Glutamatergic neuron (in vitro differentiated cells): ENCODE measurements at places on chromosomes 4 and X.

DNA sequence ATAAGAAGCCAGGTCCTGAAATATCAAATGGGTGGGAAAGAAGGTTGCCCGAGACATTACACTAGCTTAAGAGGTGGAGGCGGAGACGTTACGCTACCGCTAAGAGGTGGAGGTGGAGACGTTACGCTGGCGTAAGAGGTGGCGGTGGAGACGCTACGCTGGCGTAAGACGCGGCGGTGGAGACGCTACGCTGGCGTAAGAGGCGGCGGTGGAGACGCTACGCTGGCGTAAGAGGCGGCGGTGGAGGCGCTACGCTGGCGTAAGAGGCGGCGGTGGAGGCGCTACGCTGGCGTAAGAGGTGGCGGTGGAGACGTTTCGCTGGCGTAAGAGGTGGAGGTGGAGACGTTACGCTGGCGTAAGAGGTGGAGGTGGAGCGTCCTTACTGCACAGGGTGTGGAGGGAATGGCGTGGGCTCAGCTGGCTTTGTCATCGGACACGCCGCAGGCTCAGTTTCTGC, 12.8 kb downstream of the CYP4V2 start:
- peaks cover 7% of the 10 kb centered on the region for H3K36me3 ChIP-seq
- no peak overlapping the region for H3K4me3 ChIP-seq
- no peak for DNase-seq
- H3K4me1 ChIP-seq: peaks cover 3% of the 10 kb centered on the region
- H3K27ac ChIP-seq: no peak overlapping the region

GRCh38 chrX:71846429-71846828, 64.2 kb upstream of the NHSL2 start:
- no peak for DNase-seq
- H3K36me3 ChIP-seq: no peaks in the 10 kb centered on the region
- no peak overlapping the region for H3K4me3 ChIP-seq
- H3K4me1 ChIP-seq: no peaks in the 10 kb centered on the region
- no peak overlapping the region for H3K27ac ChIP-seq

DNA sequence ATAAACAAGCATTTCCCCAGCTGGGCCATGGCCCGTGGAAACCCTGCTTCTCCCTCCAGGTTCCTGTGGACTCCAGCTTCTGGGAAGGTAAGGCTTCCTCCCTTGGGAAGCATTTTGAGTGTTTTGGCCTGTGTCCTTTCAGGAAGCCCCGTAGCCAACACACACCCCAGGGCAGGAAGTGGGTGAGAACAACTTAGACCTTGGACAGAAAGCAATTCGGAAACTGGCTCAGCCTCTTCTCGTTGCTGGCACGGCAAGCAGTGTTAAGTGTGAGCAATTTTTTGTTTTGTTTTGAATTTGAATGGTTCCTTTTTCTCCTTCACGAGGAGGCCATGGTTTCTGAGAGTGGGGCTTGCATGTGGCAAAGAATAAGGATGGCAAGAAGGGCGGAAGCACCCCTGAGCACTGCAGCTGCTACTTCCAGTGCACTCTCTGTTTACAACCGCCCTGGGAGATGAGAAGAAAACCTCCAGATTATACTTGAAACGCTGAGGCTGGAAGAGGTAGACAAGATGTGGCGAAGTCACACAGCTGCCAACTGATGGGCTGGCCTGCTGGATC, 14.1 kb upstream of the CYTL1 start:
- H3K4me1 ChIP-seq: peaks cover 8% of the 10 kb centered on the region
- no peak overlapping the region for H3K27ac ChIP-seq
- no peaks in the 10 kb centered on the region for H3K36me3 ChIP-seq
- peaks cover 4% of the 10 kb centered on the region for H3K27me3 ChIP-seq
- no peak overlapping the region for H3K4me3 ChIP-seq

DNA sequence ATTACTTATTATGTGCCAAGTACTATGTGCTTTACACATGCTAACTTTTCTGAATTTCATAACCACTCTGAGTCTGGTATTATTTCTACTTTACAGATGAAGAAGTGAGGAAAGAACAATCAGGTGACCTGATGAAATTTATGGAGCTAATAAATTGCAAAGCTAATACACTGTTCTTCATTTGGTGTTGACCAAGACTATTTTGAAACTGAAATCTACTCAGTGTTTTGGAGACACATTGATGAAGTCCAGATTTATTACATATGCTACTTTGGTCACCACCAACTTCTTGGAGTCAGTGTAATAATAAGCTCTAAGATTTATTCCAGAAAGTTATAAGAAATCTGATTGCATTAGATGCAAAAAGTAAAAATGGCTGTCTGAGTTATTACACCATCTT, 637.9 kb downstream of the FAT4 start:
- DNase-seq: no peak
- no peak overlapping the region for H3K27ac ChIP-seq
- H3K4me3 ChIP-seq: no peak overlapping the region
- H3K36me3 ChIP-seq: no peaks in the 10 kb centered on the region

DNA sequence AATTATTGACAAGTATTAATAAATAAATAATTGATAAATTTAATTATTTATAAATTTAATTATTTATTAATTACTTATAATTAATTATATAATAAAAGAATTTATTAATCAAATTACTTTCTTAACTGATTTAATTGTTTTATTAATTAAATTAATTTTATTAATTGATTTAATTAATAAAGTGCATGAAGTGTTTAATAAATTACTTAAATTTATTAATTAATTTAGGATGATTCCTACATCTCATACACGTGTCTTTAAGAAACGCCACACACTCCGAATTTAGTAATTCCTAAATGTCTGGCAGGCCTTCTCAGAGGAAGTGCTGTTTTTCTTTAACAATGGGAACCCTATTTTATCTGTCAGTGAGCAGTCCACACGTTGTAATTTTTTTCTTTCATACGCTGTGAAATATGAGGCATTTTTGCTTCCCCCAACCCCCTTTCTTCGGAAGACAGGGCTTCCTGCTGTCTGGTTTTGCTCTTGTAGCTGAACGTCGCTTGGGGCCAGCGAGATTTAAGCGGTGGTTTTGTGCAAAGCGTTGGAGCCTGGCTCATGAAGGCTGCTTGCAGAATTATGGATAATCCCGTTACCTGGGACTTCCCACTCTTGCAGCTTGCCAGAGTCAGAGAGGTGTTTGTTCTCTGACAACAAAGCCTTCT, 46.8 kb downstream of the CRLF2 start:
- no peak overlapping the region for H3K4me3 ChIP-seq
- no peaks in the 10 kb centered on the region for H3K4me1 ChIP-seq
- peaks cover 1% of the 10 kb centered on the region for H3K27me3 ChIP-seq
- H3K27ac ChIP-seq: no peak overlapping the region

GRCh38 chr4:37816719-37817118, 9.8 kb upstream of the PGM2 start:
- peaks cover 12% of the 10 kb centered on the region for H3K27me3 ChIP-seq
- no peak overlapping the region for H3K4me3 ChIP-seq
- no peak overlapping the region for H3K27ac ChIP-seq
- no peaks in the 10 kb centered on the region for H3K4me1 ChIP-seq

DNA sequence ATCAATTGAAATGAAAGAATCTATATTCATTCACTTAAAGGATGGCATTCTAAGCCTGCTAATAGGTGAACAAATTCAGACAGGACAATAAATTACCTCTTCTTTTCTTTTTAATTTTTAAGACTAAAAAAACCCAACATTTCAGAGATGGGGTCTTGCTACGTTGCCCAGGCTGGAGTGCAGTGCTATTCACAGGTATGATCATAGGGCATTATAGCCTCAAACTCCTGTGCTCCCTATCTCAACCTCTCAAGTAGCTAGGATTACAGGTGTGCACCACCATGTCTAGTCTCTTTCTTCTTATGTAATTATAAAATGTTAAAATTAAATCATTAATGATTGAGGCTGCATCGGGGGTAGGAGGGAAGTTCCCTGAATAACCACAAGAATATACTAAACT, 52.5 kb upstream of the PDLIM5 start:
- peaks cover 18% of the 10 kb centered on the region for H3K4me1 ChIP-seq
- H3K4me3 ChIP-seq: no peak overlapping the region
- peaks cover 6% of the 10 kb centered on the region for H3K36me3 ChIP-seq
- no peak overlapping the region for H3K27ac ChIP-seq
- no peaks in the 10 kb centered on the region for H3K27me3 ChIP-seq

DNA sequence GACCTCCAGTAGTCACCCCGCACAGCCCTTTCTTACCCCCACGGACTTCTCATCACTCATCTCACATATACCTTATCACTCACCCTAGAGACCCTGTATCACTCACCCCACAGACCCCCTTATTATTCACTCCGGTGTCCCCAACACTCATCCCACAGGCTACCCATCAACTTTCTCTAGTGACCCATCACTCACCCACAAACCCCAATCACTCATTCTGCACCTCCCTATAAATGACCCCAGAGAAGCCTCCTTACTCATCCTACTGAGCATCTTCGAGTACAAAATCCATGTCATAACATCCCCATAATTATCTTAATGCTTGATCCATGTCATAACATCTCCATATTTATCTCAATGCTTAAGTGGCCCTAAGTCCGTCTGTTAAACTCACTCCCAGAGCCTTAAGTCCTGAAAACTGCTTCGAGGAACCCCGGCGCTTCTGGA, 934 bp downstream of the ZNF41 start:
- peaks cover 12% of the 10 kb centered on the region for H3K4me1 ChIP-seq
- peak overlapping the region; percentile 59 for H3K27ac ChIP-seq
- DNase-seq: no peak

DNA sequence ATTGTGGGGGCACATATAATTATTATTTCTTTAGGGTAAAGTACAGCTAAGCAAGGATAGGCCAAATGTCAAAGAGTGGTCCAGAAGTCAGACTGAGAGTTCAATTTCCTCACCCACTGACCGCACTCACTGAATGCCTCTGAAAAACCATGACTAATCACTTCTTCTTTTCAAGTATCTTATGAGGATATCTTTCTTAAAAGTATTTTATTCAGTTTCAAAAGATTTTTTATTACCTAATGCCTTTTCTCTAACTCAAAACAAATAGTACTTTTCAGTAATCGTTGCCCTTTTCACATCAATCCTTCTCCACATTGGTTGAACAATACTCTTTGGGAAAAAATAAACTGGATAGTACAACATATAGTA, 61.7 kb upstream of the CAMK2D start:
- H3K4me3 ChIP-seq: no peak overlapping the region
- H3K4me1 ChIP-seq: no peaks in the 10 kb centered on the region
- H3K36me3 ChIP-seq: no peaks in the 10 kb centered on the region
- H3K27me3 ChIP-seq: peaks cover 2% of the 10 kb centered on the region

GRCh38 chrX:155767876-155768769, 113.0 kb upstream of the VAMP7 start:
- H3K27ac ChIP-seq: peak overlapping the region; percentile 35
- no peaks in the 10 kb centered on the region for H3K36me3 ChIP-seq
- H3K4me3 ChIP-seq: peak overlapping the region; percentile 88
- H3K4me1 ChIP-seq: no peaks in the 10 kb centered on the region

DNA sequence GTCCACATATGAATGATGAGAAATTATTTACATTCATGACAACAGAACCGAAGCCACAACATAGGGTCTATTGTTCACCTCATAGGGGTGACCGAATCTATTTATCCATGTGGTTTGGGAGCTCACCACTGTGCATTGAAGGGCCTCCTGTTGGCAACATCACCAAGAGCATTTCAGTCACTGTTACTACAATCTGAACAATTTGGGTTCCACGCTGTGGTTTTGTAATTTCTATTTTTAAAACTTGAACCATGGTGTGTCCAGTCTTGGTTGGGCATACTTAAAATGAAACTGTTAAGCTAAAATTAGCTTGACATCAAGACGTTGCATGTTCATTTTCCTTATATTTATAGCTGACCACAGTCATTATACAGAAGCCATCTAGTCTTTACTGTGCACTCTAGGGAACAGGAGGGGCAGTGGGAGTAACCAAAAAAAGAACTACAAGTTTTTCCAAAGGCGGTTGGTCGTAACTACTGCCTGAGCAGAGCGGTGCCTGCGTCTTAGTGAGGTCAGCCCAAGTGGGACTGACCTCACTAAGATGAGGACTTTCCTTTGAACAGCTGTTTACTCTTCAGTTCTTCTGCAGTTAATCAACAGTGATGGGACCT, 192.1 kb downstream of the SPRY1 start:
- H3K27me3 ChIP-seq: no peaks in the 10 kb centered on the region
- no peak overlapping the region for H3K27ac ChIP-seq
- DNase-seq: no peak

GRCh38 chr4:52317361-52317879, 266.3 kb downstream of the SPATA18 start:
- DNase-seq: no peak
- H3K36me3 ChIP-seq: peaks cover 4% of the 10 kb centered on the region
- H3K27me3 ChIP-seq: peaks cover 2% of the 10 kb centered on the region
- H3K4me3 ChIP-seq: no peak overlapping the region
- H3K4me1 ChIP-seq: no peaks in the 10 kb centered on the region
- no peak overlapping the region for H3K27ac ChIP-seq

- no peak for DNase-seq
- no peak overlapping the region for H3K27ac ChIP-seq
- H3K36me3 ChIP-seq: no peaks in the 10 kb centered on the region
- H3K4me3 ChIP-seq: no peak overlapping the region
- peaks cover 2% of the 10 kb centered on the region for H3K4me1 ChIP-seq
Measured at GRCh38 chrX:110409925-110410324, 51.3 kb downstream of the RTL9 start.

DNA sequence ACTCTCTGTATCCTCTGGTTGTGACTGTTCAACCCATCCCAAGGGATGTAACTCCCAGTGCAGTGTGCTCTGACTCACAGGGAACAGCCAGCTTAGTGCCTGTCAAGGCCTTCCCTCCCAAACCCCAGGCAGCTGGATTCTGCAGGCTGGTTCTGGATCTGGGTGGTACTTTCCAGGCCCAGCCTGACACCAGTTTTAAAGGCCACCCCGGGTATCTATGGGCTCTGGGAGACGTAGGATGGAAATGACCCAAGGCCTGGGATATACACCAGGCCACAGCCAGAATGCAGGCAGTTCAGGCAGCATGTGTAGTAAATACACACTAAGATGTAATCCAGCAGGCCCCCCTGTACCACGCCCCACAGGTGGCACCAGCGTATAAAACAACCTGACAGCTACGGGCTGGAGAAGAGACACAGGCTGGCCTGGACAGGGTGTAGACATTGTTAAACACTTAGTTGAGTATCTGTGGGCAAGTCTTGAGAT, 64.2 kb downstream of the SPINK2 start:
- H3K27me3 ChIP-seq: peaks cover 5% of the 10 kb centered on the region
- no peak overlapping the region for H3K27ac ChIP-seq
- peak; percentile 18 for DNase-seq
- no peak overlapping the region for H3K4me3 ChIP-seq
- no peaks in the 10 kb centered on the region for H3K36me3 ChIP-seq
- peaks cover 6% of the 10 kb centered on the region for H3K4me1 ChIP-seq

DNA sequence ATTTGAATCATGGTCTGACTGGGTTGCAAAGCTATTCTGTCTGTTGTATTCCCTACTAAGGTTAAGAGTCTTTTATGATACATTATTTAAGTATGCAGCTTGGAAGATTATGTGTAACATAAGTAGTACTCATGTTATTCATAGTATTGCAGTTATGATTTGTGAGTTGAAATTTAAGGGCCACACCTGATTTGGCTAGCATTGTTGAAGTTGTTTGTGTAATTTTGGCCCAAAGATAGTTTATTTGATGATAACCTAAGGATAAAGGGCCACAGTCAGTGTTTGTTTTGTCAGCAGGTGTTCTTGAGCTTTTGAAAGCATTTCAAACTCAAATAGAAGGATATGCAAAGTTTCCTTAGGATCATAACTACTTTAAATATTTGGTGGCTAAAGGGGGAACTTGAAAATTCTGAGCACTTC, 38.9 kb downstream of the NUDT9 start:
- H3K4me3 ChIP-seq: no peak overlapping the region
- DNase-seq: no peak
- H3K27me3 ChIP-seq: no peaks in the 10 kb centered on the region
- H3K36me3 ChIP-seq: no peaks in the 10 kb centered on the region
